Lower leg skin (tissue), 4 donors: ENCODE measurements at places on chromosomes 7 and 10.

GRCh38 chr7:23212395-23212794 is 30.5 kb downstream of the NUP42 start:
- DNase-seq = no peak

GRCh38 chr10:30538086-30538485 is 91.5 kb downstream of the LYZL2 start:
- no peak for DNase-seq

DNA sequence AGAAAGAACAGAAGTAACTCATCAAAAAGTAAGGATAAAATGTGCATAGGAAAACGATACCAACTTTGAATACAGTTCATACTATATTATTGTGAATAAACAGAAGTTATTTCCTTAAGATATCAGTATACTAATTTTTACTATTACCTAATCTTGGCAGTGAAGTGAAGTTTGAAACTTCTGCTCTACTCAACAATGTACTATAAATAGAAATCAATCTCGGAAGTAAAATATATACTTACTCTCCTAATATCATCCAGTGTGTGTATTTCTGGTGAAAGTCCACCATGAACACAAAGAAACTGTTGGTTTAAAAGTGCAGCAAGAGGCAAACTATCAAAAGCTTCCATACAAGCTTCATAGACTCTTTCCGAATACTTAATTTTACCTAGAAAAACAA is 24.6 kb downstream of the PPP3CB start:
- DNase-seq = no peak

- no peak for DNase-seq
These were observed 18.2 kb downstream of the SLC29A3 start for GRCh38 chr10:71337219-71337701.

- no peak for DNase-seq
These were observed 45.8 kb downstream of the HDAC9 start for GRCh38 chr7:18541181-18541870.

DNA sequence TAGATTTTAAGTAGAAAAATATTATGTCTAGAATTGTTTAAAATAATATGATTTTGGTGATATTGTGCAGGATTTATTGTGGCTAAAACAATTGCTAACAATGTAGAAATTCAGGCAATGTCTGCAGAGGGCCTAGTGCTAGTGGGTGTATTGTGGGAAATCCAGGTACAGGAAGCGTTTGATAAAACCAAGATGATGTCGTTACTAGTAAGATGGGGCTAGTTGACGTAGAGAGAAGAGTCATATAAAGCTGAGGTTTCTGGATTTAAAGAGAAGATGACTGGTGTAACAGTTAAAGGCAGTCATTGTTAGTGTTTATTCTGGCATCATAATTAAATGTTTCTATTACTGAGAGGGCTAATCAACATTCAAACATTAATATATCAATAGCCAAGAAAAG is 43.5 kb downstream of the ADK start:
- DNase-seq = no peak

DNA sequence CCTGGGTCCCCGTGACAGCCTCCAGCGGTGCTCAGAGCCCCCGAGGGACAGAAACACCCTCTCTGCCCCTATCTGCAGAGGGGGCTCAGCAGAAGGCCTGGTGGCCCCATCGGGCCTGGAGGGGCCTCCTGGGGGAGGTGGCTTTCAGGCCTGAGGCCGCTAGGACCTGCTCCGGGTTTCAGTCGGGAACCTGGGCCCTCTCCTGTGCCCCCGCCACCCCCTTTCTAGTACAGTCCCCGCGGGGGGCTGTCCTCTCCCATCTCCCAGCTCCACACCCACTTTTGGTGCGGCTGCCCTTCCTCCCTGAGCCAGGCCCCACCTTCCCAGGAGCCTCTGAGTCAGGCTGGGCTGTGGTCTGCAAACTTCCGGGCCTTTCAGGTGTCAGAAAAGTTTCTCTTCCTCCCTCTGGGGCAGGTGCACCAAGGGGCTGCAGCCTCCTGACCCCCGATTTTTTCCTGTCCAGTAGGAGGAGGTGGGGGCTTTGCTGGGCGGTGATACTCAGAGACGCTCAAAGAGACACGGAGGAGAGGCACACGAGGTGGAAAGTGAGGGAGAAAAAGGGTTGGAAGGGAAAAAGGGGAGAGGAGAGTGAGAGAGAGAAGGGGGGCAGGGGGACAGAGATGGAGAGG is 692 bp downstream of the CARD11 start:
- DNase-seq = peak; percentile 81

DNA sequence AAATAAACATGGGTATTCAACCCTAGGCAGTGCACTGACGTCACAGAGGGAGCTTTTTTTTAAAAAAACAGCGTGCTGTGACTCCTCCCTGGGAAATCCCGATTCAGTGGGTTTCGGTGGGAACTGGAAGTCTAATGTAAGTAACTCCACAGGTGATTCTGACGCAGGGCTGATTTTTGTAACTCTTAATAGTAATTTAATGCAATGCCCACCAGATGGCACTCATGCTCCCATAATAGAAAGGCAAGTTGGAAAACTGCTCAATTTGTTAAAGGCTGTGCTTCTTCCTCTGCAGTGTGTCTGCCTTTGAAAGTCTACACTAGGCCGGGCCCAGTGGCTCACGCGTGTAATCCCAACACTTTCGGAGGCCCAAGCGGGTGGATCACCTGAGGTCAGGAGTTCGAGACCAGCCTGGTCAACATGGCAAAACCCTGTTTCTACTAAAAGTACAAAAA is 10.9 kb upstream of the RSU1 start:
- peak; percentile 42 for DNase-seq

GRCh38 chr7:55502124-55502857 is 70.0 kb downstream of the VOPP1 start:
- DNase-seq = no peak

DNA sequence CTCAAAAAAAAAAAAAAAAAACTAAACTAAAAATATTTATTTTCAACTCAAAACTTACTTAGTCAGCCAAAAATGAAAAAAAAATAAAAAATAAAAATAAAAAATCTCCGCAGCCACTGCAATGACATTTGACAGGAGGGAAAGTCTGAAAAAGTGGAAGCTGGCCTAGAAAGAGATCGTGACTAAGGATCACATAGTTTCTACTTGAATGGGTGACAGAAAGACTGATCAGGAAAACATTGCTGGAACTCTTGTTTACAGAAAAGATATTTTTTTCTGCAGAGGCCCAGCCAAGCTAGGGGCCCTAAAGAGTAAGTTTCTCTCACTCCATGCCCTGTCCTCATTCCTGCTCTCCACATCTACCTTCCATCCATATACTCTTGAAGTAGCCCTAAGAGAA is 92.8 kb upstream of the KCND2 start:
- peak; percentile 19 for DNase-seq

DNA sequence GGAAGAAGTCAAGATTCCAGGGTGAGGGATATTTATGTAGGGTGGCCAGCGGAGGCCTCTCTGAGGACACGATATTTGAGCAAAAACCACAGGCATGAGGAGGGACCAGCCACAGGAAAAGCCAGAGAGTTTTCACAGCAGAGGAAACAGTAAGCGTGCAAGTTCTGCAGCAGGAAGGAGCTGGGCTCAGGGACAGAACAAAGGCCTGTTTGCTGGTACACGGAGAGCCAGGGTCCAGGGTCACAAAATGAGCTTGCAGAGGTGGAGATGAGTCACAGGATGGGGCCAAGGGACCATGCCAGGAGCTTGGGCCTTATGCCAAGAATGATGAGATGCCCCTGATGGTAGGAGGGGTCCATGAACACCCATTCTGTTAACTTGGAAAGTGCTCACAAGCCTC is 283.5 kb downstream of the PLXNA4 start:
- no peak for DNase-seq

- DNase-seq = no peak
These were observed 98.5 kb upstream of the RAB11FIP2 start for GRCh38 chr10:118145256-118145655.
